GM23338 (cell line): ENCODE measurements at places on chromosomes 12 and 14. TPM values are rescaled to one million over a fixed set of nuclear protein-coding genes. Genes with fewer than 3 reads are reported as not detected.

- no peak for DNase-seq
These were observed 52.2 kb downstream of the CHST11 start for GRCh38 chr12:104508752-104509446.

DNA sequence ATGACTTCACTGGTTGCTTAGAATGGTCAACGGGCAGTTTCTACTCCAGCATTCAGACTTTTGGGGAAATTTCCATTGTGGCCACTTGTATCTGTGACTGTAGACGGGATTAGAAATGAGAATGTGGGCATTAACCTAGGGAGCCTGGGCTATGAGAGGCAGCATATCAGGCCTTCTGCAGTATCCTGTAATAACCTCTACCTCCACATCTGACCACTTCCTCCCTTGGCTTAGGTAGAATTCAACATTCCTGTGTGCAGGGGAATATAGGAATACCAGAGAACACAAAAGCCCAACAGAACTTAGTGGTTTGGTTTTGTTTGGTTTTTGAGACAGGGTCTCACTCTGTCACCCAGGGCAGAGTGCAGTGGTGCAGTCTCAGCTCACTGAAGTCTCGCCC, 76.4 kb upstream of the HOXC13 start:
- no peak for DNase-seq

DNA sequence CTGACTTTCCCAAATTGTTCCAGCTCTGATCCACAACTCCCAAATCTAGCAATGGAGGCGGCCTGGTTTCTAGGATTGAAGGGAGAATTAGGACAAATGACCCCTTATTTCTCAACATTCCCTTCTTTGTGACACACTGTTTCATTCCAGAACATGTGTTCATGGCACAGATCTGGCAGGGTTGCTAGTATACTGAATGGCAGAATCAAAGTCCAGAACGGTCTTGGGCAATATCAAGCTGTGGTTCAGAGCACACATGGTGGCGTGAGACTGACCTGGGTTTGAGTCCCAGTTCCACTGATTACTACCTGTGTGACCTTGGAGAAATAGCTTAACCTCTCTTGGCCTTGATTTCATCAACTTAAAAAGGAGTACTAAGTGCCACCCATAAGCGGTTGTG, 152.5 kb downstream of the SAMD4A start:
- no peak for DNase-seq

Gene SERPINA10
- not detected in 2 replicates for total RNA-seq

DNA sequence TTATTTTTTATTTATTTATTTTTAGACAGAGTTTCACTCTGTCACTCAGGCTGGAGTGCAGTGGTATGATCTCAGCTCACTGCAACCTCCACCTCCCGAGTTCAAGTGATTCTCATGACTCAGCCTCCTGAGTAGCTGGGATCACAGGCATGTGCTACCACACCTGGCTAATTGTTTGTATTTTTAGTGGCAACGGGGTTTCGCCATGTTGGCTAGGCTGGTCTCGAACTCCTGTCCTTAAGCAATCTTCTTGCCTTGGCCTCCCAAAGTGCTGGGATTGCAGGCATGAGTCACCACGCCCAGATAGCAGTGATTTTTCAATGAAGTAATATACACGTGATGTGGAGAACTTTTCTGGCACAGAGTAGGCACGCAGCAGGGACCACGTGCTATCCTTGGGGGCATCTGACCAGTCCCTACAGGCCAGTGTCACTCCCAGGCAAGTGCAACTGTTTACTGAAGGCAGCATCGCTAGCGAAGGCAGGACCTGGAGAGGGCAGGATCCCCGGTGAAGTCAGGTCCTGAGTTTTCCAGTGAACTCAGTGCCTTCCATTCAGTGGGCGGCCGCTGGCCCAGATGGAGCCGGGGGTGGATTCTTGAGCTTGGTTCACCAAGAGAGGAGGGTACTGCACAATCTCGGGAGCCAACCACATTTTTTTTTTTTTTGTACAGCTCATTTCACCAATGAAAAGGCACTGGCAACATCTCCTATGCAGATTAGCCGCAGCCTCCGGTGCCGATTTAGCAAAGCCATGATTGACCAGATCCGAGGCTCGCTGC, 11.1 kb upstream of the CLMN start:
- no peak for DNase-seq

- DNase-seq: peak; percentile 89
These were observed 33.6 kb upstream of the HNF1A start for GRCh38 chr12:120944645-120945217.
